Renal cortical epithelial cell (primary cell): ENCODE measurements at places on chromosomes 5 and 9. TPM values are rescaled to one million over a fixed set of nuclear protein-coding genes. Genes with fewer than 3 reads are reported as not detected.

DNA sequence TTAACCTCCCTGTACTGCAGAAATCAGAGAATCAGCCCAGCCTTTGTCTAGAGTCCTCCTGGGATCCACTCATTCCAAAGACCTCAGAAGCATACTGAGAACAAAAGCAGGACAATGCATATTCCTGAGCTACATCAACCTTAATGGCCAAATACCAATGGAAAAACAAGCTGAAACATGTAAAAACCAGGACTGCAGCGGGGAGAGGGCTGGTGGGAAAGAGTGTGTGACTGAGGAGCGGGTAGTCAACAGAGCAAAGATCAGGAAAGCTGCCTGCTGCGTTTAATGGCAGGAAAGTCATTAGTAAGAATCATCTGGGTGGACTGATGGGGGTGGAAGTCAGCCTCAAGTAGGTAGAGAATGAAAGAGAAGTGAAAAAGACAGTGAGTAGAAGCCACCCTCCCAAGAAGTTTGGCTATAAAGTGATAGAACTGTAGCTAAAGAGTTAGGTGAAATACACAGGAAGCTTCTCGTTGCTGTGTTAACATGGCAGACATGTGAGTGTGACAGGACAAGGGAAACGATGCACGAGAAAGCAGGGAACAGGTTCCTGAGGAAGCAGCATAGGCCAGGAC lies 88.1 kb downstream of the OTULIN start:
- DNase-seq = no peak

DNA sequence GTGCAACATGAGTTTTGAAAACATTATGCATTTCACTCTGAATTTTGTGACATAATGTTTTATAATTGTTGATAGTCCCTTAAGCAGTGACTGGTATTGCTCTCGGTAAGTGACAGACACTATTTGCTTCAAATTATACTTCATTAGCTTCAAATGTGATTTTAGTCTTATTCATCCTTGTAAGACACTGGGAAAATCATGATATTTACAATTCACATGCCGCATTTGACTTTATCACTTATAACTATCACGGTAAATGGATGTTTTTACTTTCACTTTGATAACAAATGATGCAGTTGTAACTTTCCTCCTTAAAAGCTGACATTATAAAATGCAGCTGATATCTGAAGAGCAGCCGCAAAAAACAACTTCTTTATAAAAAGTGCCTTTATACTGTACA lies 44.1 kb upstream of the ITGA2 start:
- no peak for DNase-seq

DNA sequence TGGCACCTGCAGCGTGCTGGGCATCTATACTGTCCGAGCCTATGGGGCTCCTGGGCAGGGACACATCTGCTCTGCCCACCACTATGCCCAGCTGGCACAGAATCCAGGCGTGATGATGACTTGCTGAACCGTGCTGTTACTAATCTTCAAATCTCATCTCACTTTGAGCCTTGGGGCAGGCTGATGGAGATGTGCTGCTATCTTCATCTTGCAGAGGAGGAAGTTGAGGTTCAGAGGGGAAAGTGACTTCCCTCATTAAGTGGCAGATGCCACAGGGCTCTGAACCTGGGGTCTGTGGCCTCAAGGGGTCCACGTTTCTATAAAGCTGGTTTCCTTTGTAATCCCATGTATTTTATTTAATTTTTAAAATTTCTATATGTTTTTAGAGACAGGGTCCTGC lies 4.7 kb downstream of the SLC2A6 start:
- no peak for DNase-seq

The ANKRD31 gene
- under 0.01 and 0.25 TPM in 2 replicates for total RNA-seq
